WTC11 (cell line): ENCODE measurements at places on chromosomes 7 and 10.

- DNase-seq: no peak
These were observed 65.1 kb upstream of the NEBL start for GRCh38 chr10:20962165-20962564.

- no peak for DNase-seq
These were observed 4.9 kb upstream of the MCU start for GRCh38 chr10:72687035-72687434.

- peak; percentile 63 for DNase-seq
These were observed 18.2 kb upstream of the TSPAN33 start for GRCh38 chr7:129126314-129126713.

- DNase-seq: no peak
These were observed 16.1 kb upstream of the C10orf71 start for GRCh38 chr10:49282879-49283341.

- DNase-seq: no peak
These were observed 523.0 kb upstream of the FOXK1 start for GRCh38 chr7:4159154-4159501.

GRCh38 chr7:98834949-98835348 is 34.9 kb downstream of the TMEM130 start:
- DNase-seq: no peak

GRCh38 chr7:77328669-77329068 is 87.5 kb downstream of the GSAP start:
- no peak for DNase-seq

DNA sequence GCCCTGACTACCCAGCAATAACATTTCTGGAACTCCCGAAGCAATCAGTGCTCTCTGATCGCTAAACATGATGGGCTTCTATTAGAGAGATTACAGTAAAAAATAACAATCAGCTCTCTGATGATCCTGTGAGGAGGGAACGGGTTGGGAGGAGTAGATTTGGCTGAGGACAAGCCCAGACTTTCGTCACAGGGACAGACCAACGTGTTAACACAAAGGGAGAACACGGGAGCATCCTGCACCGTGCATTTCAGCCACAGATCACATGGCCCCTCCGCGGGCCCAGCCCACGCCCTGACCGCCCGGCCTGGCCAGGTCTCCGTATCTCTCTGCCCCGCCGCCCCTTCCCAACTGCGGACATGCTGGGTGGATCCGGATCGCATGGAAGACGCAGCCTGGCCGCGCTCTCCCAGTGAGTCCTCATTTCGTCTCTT is 95.0 kb upstream of the AGBL3 start:
- peak; percentile 67 for DNase-seq

GRCh38 chr7:85595750-85596178 is 408.9 kb upstream of the SEMA3D start:
- no peak for DNase-seq

DNA sequence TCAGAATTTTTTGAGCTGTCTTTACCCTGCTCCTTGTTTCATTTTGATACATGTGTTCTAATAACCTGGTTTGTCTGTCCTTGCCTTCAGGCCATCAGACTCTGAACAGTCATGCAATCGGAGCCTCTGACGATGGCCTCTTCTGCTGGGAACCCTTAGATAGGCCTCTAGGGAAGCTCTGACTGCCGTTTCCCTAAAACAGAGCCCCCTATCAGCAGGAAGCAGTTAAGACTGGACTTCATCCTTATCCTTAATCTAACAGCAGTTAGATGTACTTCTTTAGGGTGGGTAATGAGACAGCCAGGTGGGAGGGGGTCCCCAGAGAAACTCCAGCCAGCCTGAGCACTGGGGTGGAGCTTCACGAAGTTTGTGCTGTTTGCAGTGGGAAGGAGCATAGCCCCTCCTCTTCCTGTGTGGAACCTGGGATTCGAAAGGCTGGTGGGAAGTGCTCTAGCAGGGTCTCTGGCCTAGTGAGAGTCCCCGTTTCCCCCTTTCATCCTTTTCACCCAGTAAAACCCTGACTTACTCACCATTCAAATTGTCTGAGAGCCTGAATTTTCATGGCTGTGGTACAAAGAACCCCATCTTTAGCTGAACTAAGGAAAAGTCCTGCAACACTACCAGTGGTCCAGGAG is 28.4 kb upstream of the SORCS3 start:
- DNase-seq: peak; percentile 10

DNA sequence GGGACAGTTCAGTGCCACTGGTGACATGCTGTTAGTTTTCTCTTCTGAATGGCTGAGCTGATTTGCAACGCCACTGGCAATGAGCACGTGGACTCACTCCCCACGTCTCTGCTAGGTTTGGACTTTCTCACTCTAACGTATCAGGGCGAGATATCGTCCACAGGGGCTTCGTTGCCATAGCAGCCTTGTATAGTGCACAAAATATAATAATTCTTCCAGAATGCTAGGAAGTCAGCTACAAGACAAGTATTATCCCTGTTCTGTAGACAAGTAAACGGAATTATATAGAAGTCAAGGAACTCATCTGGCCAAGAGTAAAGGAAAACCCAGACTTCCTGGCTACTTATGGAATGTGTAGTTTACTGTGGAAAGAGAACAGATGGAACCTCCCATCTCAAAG is 226.8 kb downstream of the ARHGAP21 start:
- DNase-seq: no peak

DNA sequence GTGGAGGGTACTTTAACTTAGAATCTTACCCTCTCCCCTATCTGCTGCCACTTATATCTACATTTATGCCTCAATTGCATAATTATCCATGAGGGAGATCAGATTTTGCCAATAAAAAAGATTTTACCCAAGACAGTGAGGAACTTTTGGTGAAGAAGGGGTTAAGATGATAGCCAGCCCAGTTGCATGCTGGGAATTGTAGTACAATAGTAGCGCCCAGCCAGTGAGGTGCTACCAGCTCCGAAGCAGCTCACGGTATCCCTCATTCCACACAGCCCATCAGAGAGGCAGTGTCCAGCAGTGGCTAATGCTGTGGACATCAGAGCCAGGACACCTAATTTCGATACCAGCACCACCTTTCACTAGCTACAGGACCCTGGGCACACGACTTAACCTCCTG is 5.9 kb upstream of the LGI1 start:
- peak; percentile 42 for DNase-seq

DNA sequence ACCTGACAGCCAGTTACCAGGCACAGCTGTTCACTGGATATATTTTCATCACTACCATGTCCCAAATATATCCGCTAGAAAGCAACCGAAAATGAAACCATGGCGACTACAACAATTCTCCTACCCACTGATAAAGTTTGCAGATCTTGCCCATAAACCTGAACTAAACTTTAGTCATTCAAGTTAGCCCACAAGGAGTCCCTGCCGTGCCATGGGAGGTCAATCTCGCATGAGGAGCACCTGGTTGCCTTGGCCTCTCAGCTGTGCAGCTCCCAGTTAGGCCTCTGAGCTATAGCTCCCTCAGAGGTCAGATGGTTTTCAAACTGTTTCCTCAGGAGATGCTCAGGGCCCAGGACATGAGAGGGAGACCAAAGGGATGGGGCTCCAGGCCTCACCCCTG is 211.1 kb upstream of the RNF32 start:
- no peak for DNase-seq

DNA sequence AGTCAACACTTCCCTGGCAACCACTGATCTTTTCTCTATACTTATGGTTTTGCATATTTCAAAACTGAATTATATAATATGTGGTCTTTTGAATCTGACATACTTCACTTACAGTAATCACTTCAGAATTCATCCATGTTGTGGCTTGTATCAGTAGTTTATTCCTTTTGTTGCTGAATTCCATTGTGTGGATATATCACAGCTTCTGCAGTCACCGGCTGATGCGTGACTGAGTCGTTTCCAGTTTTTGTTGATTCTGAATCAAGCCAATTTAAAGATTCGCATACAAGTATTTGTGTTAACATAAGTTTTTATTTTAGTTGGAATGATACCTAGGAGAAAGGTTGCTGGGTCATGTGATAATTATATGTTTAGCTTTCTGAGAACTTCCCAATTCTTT is 672.5 kb upstream of the ANKRD30A start:
- DNase-seq: no peak

- no peak for DNase-seq
These were observed 89.0 kb downstream of the TRIM24 start for GRCh38 chr7:138549082-138549481.

GRCh38 chr7:146656988-146657387 is 540.4 kb downstream of the CNTNAP2 start:
- DNase-seq: no peak

DNA sequence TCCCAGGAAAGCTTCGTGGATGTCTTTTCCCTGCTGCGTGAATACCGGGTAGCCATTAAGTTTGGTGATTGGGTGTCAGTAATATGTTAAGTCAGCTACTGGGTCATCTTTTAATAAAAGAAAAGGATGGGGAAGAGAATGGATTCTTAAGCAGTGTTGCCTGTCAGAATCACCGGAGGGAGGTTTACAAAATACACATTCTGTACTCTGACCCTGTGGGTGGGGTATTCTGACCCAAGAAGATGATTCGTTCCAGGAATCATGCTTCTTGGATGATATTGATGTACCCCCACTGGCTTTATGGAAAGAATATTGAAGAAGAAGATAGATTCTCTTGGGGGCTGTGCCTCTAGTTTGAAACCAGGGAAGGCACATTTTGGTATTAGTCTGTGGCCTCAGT is 18.3 kb downstream of the SGPL1 start:
- DNase-seq: no peak

DNA sequence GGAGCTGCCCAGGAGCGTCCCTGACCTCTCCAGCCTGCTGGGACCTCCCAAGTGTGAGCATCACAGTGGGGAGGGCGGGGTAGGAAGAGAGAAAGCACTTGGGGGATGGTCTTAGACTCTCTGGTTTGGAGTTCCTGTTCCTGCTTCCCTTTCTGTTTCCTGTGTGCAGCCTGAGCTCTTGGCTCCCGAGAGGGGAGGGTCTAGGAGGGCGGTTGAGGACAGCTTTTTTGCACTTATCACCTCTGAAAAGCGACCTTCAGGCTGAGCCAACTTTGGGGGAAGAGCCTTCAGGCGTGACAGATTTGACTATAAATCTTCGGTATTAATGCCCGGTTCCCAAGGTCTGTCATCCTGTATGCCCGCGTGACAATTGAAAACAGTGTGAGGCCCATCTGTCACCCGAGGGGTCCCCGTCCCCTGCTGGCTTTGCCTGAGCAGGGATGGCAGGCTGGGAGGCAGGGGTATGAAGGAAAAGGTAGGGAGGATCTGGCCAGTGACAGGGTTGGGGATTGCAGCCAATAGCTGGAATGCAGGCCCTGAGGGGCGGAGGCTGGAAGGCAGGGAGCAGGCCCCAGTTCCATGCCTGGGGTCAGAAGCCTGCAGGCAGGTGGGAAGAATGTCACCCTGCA is 78.6 kb downstream of the CDH23 start:
- DNase-seq: peak; percentile 50

DNA sequence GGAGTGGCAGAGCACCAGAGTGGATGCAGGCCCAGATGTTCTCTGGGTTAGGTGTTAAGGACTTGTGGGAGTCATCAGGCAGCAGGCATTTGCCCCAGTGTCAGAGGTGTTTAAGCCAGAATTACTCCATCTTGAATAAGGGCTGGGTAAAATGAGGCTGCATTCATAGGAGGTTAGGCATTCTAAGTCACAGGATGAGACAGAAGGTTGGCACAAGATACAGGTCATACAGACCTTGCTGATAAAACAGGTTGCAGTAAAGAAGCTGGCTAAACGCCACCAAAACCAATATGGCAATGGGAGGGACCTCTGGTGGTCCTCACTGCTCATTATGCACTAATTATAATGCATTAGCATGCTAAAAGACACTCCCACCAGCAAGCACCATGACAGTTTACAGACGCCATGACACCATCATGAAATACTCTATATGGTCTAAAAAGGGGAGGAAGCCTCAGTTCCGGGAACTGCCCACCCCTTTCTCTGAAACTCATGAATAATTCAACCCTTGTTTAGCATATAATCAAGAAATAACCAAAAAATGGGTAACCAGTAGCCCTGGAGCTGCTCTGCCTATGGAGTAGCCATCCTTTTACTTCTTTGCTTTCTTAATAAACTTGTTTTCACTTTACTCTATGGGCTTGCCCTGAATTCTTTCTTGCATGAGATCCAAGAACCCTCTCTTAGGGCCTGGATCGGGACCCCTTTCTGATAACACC is 882 bp upstream of the LRRC61 start:
- no peak for DNase-seq

DNA sequence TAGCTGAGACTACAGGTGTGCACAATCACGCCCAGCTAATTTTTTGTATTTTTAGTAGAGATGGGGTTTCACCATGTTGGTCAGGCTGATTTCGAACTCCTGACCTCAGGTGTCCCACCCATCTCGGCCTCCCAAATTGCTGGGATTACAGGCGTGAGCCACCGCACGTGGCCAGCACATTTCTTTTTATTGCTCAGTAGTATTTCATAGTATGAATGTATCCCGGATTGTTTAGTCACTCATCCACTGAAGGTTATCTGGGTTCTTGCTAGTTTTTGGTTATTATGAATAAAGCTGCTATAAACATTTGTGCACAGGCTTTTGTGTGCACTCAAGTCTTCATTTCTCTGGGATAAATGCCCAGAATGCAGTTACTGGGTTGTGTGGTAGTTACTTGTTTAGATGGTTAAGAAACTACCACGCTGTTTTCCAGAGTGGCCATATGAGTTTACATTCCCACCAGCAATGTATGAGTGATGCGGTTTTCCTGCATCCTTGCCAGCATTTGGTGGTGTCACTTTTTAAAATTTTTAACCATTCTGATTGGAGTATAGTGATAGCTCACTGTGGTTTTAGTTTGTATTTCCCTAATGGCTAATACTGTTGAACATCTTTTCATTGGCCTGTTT is 275.8 kb upstream of the LYZL1 start:
- DNase-seq: no peak

DNA sequence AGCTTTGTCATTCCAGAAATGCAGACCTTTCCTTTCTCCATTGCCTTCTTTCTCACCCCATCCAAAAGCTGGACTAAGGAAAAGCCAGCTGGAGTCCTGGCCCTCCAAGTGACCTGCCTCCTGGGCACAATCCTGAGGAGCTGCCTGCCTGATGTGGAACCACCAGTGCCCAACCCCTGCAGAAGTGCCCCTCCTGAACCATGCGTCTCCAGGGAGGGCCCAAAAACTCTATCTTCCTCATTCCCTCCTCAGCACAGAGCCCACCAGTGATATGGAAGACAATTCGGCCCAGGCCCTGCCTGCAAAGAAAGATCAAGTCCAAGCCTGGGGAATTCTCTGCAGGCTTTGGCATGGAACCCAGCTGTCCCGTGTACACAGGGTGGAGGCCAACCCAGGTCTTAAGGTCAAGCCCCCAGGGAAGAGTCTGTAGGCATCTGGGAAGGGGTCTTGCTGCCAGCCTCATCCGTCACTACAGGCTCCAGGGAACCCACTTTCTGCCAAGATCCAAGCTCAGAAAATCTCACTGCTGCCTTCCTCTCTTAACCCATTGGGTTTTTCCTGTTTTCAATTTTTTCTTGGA is 3.5 kb upstream of the GRID1 start:
- peak; percentile 2 for DNase-seq

GRCh38 chr10:28595613-28596012 is 62.7 kb downstream of the WAC start:
- no peak for DNase-seq

DNA sequence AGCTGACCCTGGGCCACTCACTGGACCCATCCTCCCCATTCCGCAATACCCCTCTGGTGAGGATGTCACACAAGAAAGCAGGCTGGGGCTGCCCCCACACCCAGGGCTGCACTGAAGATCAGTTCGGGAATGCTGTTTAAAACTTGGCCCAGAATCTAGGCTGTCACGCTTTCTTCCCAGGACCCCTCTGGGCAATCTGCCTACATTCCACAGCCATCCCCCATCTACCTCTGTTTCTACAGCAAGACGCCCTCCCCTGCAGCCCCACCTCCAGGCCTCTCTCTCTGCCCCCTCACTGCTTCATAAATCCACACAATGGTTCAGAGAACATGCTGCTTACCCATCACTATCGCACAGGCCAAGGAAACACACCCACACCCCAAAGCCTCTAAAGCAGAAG is 36.1 kb downstream of the XPNPEP1 start:
- no peak for DNase-seq

GRCh38 chr7:151319189-151319588 is 22.4 kb upstream of the NUB1 start:
- DNase-seq: no peak
